ENCODE measurements at places on chromosomes 1 and 21.

DNA sequence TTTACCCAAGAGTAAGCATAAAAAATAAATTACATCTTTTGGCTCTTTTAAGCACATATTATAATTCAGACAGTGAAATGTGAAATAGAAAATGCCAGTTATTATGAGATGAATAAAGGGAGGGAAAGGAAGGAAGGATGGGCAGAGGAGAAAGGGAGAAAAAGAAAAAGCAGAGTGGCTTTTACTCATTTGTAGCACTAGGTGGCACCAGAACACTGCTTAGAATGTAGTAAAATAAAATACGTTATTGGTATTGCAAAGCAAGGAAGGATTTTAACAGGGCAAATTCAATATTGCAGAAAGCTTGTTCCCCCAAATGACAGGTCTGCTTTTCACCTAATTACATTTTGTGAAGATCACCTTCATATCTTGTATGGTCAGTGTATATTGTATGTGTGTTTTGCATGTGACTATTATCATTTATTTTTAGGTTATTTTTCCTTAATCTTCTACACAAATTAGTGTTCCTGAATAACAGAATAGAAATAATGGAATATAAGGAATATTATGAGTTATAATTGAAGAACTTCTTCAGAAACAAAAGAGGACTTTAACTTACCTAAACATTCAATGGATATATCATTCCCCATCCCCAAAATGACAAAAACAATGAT lies 9.1 kb upstream of the PCNX2 start:
- DNase-seq: no peak

DNA sequence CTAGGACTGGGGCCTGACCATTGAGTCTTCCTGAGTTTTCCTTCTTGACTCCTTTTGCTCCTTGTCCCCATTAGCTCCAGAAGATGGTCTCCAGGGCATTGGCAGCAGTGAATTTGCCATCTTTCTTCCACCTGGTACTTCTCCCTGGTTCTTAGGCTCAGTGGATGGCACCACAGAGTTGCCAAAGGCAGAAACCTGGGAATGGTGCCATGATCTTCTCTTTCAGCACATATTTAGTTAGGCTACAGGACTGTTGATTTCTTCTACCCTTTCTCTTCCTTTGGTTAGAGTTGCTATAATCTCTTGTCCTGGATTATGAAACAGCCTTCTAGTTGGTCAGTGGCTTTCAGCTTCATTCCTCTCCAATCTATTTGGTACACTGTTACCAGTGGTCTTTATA lies 6.2 kb downstream of the ZBTB40 start:
- no peak for DNase-seq

- peak; percentile 29 for DNase-seq
Measured at GRCh38 chr1:91278754-91279153, 125.9 kb downstream of the HFM1 start.

GRCh38 chr1:115829023-115829674 lies 11.8 kb downstream of the NHLH2 start:
- DNase-seq: no peak

Data from SW 1271 (cell line).